CD4-positive, alpha-beta T cell (primary cell): ENCODE measurements at places on chromosomes 2 and 18. TPM values are rescaled to one million over a fixed set of nuclear protein-coding genes. Genes with fewer than 3 reads are reported as not detected.

Gene MC2R
- total RNA-seq: not detected

GRCh38 chr2:32932825-32933755 is 13.7 kb upstream of the LTBP1 start:
- no peak for DNase-seq

Gene CD8B
- 1.1 TPM for total RNA-seq

Gene KYNU
- 0.38 TPM for total RNA-seq

GRCh38 chr2:226124548-226125011 is 675.0 kb downstream of the IRS1 start:
- no peak for DNase-seq

GRCh38 chr18:13048061-13048595 is 57.0 kb downstream of the CEP192 start:
- no peak for DNase-seq

Gene ZNF892
- 1.1 TPM for total RNA-seq

DNA sequence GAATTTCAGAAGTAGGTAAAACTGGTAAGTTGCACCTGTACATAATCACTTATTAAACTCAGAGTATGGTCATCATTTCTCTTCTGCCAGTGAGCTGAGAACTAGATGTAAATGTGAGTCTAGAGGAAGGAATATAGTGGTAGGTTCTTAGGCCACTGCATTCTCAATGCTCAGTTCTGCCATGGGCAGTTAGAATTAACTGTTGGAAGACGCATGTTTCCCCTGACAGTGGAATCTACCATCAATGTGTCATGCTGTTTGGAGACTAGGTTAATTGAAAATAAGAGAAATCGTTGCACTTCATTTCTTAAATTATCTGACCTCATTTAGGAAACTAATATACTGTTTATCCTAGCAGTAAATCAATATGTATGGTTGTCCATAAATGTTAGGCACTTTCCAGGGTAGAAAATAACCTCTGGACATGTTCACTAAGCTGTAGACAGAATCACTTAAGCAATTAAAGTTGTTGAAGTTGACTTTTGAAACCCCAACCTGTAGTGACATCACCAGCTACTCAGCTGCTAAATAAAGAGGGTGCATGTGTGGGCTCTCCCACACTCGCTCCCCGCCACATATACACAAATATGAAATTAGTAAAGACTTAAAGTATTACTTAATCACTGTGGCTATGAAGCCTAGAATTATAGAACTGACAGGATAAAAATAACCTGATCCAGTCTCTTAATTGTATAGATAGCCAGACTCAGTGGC is 91.5 kb upstream of the NOSTRIN start:
- no peak for DNase-seq

DNA sequence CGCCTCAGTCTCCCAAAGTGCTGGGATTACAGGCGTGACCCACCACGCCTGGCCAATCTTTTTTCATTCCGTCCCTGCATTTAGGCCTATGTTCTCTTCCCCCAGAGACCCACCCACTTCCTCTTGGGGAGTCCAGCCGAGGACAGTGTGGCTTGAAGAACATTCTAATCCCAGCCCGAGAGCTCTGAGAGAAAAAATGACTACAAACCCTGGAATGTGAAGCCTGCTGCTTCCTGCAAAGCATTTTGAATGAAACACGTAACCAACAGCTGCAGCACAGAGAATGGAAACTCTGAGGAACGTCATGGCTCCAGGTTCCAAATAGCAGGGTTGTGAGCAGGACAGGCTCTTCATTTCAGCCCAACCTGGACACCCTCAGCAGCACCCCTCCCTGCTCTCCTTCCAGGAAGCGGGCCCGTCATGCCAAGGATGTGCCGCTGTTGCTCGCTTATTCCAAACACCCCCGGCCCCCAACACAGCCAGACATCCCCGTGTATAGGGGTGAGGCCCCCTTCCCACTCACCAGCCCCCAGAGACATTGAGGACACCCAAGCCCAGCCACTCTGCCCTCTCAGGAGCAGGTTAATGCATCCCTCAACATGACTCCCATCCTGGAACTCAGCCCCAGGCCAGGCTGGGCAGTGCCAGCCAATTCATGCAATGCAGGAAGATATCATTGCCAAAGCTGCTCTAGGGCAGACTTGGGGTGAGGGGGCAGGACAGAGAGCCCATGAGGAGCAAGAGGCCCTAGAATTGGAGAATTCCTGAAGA is 139.8 kb downstream of the ZFP36L2 start:
- DNase-seq: no peak

DNA sequence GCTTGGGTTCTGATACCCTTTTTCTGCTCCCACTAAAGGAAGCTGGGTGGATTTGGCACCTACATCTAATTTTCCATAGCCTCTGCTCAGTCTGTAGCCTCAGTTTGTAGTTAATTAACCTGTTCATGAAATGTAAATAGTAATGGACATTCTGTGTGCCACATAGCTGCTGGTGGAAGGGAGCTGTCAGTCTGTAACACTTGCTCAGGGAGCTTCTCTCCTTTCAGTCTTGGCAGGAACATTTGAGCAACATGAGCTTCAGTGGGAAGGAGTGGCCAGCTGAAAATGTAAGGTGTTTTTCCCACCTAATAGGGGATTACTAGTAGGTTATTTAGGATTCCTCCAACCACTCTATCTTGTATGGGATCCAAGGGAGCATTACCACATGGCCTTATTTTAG is 203.4 kb downstream of the ASXL3 start:
- DNase-seq: no peak

Gene OTOS
- not detected for total RNA-seq

Gene AQP12B
- total RNA-seq: not detected

Gene IL1RL1
- not detected for total RNA-seq

Gene GALNT13
- not detected for total RNA-seq

Gene KLHL14
- not detected for total RNA-seq

- no peak for DNase-seq
Observed at GRCh38 chr2:77193858-77194448, 328.2 kb downstream of the LRRTM4 start.

DNA sequence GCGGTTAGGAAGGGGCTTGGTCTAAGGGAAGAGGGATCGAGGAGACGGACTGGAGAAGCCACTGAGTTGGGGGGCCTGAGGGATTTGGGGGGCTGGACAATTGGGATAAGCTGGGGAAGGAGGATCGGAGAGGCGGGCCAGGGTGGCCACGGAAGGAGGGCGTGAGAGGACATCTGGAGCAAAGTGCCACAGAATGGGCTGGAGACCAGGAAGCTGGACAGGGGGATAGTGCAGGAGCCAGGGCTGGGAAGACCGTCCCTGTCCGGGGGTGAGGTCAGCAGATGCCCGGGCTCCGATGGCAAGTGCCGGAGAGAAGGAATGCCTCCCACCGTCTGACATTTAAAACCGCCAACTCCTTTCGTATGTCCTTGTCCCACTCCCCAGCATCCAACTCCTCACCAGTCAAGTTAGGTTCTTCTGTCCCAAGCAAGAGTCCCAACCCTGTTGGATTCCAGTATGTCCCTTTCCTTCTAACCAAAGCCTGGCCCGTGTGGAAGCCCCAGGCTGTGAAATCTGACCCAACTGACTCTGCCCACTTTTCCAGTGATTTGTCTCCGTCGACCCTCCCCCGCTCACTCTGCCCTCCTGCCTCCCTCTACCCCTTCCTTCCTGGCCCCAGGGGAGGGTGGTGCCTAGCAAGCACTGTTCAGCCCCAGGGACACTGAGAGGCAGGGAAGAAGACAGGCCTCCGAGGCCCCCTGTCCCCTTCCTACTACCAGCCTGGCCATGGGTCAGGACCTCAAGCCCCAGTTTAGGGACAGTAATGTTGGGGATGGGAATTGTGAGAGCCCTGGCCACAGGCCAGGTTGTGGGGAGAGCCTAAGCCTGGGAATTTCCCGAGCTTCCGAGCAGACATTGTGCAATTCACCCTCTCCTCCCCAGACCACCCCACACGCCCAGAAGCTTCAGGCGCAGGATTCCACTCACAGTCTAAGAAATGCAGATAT is 31.5 kb upstream of the TMBIM1 start:
- DNase-seq: no peak
